Fibroblast of lung (primary cell): ENCODE measurements at places on chromosomes 11 and 22.

DNA sequence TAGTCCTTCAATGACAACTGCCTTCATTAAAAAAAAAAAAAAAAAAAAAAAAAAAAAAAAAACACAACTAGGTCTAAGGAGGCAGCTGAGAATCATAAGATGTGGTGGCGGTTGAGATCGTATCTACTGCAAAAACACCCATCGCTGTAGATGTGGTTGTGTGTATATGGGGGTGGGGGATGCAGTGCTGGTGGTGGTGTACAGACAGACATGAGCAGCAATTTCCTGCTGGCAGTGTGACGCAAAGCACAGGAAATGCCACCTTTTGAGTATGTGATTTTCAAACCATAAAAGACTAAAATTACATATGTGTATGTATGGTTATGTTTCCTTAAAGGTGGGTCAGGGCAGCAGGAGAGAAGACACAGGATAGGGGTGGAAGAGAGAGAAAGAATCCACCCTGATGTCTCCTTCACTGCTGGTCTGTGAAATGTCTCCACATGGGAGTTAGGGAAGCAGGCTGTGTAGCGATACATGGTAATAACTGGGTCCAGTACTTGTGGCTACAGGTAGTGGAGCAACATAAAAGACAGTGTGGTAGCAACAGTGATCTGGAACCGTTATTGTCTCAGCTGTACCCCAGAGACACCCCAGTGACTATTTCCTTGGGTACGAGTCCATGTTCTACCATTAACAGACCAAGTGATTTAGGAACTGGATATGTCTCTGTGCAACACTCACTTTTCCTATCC lies 57.9 kb downstream of the SYTL2 start:
- H3K27ac ChIP-seq: no peak overlapping the region
- no peaks in the 10 kb centered on the region for H3K36me3 ChIP-seq
- H3K4me1 ChIP-seq: peaks cover 6% of the 10 kb centered on the region
- no peak overlapping the region for H3K4me3 ChIP-seq
- no peak for DNase-seq

GRCh38 chr11:561148-562003 lies 606 bp downstream of the RASSF7 start:
- no peak for DNase-seq
- peaks cover 15% of the 10 kb centered on the region for H3K27me3 ChIP-seq
- peaks cover 4% of the 10 kb centered on the region for H3K4me1 ChIP-seq
- H3K4me3 ChIP-seq: peak overlapping the region; percentile 56

- no peak for DNase-seq
- H3K36me3 ChIP-seq: no peaks in the 10 kb centered on the region
- H3K27me3 ChIP-seq: peaks cover 3% of the 10 kb centered on the region
- H3K27ac ChIP-seq: no peak overlapping the region
- no peaks in the 10 kb centered on the region for H3K4me1 ChIP-seq
Measured at GRCh38 chr11:36395978-36396736, 100.1 kb downstream of the PRR5L start.

GRCh38 chr11:69470793-69471728 lies 10.4 kb upstream of the LINC01488 start:
- peak; percentile 77 for DNase-seq
- no peaks in the 10 kb centered on the region for H3K36me3 ChIP-seq
- no peaks in the 10 kb centered on the region for H3K4me1 ChIP-seq
- H3K4me3 ChIP-seq: no peak overlapping the region
- no peak overlapping the region for H3K27ac ChIP-seq

GRCh38 chr22:25564320-25564978 lies at the start of gene GRK3:
TSS of gene GRK3 (plus strand) at chr22:25564675. CDS start at chr22:25565041, 366 bp downstream.
- H3K27me3 ChIP-seq: peaks cover 5% of the 10 kb centered on the region
- H3K36me3 ChIP-seq: no peaks in the 10 kb centered on the region
- peak; percentile 39 for DNase-seq
- H3K4me3 ChIP-seq: peak within 1 kb of the TSS; percentile 42
- no peak within 1 kb of the TSS for H3K27ac ChIP-seq

GRCh38 chr22:30444632-30445437 lies 19.3 kb downstream of the MTFP1 start:
- H3K27ac ChIP-seq: no peak overlapping the region
- H3K27me3 ChIP-seq: no peaks in the 10 kb centered on the region
- H3K4me3 ChIP-seq: no peak overlapping the region
- peaks cover 5% of the 10 kb centered on the region for H3K4me1 ChIP-seq

- no peak for DNase-seq
- no peak overlapping the region for H3K27ac ChIP-seq
- no peaks in the 10 kb centered on the region for H3K27me3 ChIP-seq
Measured at GRCh38 chr11:116134450-116134849, 630.2 kb upstream of the CADM1 start.

DNA sequence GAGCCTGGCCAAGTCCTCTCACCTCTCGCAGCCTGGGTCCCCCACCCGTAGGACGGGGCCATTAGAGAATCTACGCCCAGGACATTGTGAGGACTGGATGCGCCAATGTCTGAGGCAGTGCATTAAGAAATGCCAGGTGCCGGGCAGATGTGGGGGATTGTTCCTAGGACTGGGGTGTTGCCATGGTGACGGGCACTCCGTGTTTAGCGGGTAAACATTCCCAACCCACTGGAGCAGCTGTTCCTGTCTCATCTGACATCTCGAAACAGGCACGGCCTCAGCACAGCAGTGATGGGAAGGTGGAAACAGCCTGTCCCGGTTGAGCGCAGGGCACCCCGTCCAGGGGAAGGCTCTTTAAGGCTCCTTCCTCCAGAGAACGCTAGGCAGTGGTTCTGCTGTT lies 99.6 kb upstream of the RTL6 start:
- H3K36me3 ChIP-seq: no peaks in the 10 kb centered on the region
- no peaks in the 10 kb centered on the region for H3K4me1 ChIP-seq
- no peak overlapping the region for H3K4me3 ChIP-seq

DNA sequence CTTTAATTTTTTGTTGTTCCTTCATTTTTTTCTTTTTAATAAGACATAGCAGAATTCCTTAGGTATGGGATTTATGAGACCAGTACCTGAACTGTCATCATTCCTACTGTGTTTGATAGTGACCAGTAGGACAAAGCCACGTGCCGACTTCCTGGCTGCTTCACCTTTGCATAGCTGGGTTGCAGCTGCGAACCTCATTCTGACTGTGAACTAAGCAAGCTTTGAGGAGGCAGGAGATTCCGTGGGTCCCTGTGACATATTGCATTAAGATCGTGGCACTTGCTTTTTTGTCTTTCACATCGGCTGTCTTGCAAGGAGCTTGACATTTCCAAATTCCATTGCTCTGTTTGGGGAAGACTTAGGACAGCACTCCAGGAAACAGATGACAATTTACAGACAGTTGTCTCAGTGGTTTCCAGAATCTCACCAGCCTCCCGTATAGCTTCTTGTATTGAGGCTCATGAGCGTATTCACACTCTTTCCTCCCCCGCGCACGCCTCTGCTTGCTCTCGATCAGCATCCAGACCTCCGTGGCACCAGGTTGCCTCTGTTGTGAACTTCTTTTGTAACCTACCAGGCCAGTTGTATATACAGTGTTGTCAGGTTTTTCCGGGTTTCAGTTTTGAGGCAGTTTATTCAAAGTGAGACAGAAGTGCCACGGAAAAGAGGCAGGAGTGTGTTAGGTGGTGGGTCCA lies 101.7 kb downstream of the CWC15 start:
- H3K36me3 ChIP-seq: peaks cover 19% of the 10 kb centered on the region
- H3K4me1 ChIP-seq: peaks cover 4% of the 10 kb centered on the region
- H3K4me3 ChIP-seq: no peak overlapping the region
- H3K27me3 ChIP-seq: no peaks in the 10 kb centered on the region
- DNase-seq: no peak
